Thoracic aorta (tissue), 2 donors: ENCODE measurements at places on chromosomes 4 and X. TPM values are rescaled to one million over a fixed set of nuclear protein-coding genes. Genes with fewer than 3 reads are reported as not detected.
A peak's percentile ranks its signal among the peaks of the same experiment; 100 is the strongest.

GRCh38 chrX:63765712-63766111 lies 19.3 kb downstream of the ARHGEF9 start:
- H3K27me3 ChIP-seq, result no peaks in the 10 kb centered on the region
- no peaks in the 10 kb centered on the region for H3K4me1 ChIP-seq
- no peak for DNase-seq
- no peak overlapping the region for H3K4me3 ChIP-seq
- no peak overlapping the region for H3K27ac ChIP-seq

The PPA2 gene
- 78.4 TPM for total RNA-seq

DNA sequence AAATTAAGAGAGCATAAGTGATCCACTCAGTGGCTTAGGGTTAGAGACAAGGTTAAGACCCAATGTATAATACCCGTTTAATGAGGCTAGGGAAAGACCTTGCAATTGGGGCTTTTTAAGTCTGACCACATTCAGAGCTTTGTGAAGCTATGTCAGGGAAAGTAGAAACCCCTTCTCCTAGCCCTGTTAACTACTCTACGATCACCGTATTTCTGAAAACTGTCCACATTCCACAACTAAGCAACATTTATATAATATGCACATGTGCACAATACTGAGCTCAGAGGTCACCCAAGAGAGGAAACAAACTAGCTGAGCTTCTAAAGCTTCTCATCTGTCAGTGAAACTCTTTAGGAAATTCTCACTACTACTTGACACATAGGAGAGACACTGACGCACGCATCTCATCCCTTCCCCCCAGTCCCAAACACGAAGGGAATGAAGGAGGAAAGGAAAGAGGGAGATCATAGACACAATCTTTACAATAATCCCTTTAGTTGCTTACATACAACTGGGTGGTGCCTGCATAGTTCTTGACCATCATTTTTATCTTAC lies 56.2 kb downstream of the METTL14 start:
- H3K27me3 ChIP-seq, result no peaks in the 10 kb centered on the region
- H3K27ac ChIP-seq, result peak overlapping the region; percentile 45
- H3K36me3 ChIP-seq, result peaks cover 34% of the 10 kb centered on the region
- peak overlapping the region; percentile 49 for H3K4me3 ChIP-seq
- H3K4me1 ChIP-seq, result peaks cover 31% of the 10 kb centered on the region
- DNase-seq, result no peak

The CLDN22 gene
- total RNA-seq, result not detected

DNA sequence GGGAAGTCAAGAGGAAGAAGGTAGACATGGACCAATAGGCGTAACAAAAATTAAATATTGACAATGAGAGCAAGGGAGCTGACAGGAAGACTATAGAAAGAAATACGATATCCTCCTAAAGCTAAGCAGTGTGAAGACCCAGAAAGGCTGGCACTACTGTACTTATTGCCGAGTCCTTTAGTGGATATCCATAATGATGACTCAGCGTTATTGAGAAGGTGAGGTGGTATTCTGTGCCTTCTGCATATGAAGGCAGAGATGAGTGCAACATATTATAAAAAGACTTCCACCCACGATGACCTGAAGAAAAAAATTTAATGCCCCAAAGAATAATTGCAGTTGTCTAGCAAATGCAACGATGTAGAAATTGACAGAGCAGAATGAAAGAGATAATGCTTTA lies 13.0 kb upstream of the MCF2 start:
- no peaks in the 10 kb centered on the region for H3K36me3 ChIP-seq
- H3K4me3 ChIP-seq, result no peak overlapping the region
- no peaks in the 10 kb centered on the region for H3K4me1 ChIP-seq
- no peak overlapping the region for H3K27ac ChIP-seq
- H3K27me3 ChIP-seq, result no peaks in the 10 kb centered on the region

GRCh38 chr4:180675359-180675650 lies 1567.9 kb upstream of the TENM3 start:
- no peaks in the 10 kb centered on the region for H3K4me1 ChIP-seq
- H3K27me3 ChIP-seq, result no peaks in the 10 kb centered on the region
- H3K36me3 ChIP-seq, result no peaks in the 10 kb centered on the region
- H3K4me3 ChIP-seq, result no peak overlapping the region

DNA sequence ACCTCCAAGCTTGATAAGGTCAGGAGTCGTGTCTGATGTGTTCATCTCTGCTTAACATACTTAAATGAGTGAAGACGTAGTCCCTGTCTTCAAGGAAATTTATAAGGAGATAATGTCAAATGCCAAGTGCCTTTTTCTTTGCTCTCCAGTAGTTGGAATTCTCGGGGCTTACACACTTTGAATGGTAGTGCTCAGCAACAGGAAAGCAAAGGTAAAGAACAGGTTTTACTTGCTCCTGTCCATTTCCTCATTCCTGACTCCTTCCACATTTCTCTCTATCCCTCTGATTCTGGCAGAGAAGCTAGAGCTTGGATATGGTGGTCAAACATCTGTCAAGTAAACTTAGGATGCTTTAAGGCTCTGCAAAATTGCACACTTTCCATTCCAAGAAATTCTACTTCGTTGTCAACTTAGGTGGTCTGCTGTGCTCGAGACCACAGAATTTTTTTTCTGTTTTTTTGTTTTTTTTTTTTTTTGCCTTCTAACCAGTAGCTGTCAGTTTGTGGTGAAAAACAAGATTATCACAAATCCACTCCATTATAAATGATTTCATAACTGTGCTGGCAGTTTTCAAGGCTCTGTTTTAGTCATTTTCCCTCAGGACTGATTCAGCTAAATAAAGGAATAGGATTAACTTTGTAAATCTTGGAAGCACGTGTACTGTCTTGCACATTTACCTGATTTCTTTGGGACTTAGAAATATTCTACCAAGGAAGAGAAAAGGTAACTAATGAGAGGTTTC lies 180.8 kb upstream of the ANXA3 start:
- no peak overlapping the region for H3K27ac ChIP-seq
- no peaks in the 10 kb centered on the region for H3K27me3 ChIP-seq
- DNase-seq, result no peak
- no peaks in the 10 kb centered on the region for H3K36me3 ChIP-seq
- no peak overlapping the region for H3K4me3 ChIP-seq

The MAGEB10 gene
- total RNA-seq, result not detected

The RS1 gene
- not detected for total RNA-seq

The MAGEA4 gene
- total RNA-seq, result not detected

The GLOD5 gene
- total RNA-seq, result not detected

The TBX22 gene
- total RNA-seq, result not detected

The RASSF6 gene
- 0.56 TPM for total RNA-seq

The DLG3 gene
- total RNA-seq, result 17.3 TPM

The GPR82 gene
- 0.41 TPM for total RNA-seq

DNA sequence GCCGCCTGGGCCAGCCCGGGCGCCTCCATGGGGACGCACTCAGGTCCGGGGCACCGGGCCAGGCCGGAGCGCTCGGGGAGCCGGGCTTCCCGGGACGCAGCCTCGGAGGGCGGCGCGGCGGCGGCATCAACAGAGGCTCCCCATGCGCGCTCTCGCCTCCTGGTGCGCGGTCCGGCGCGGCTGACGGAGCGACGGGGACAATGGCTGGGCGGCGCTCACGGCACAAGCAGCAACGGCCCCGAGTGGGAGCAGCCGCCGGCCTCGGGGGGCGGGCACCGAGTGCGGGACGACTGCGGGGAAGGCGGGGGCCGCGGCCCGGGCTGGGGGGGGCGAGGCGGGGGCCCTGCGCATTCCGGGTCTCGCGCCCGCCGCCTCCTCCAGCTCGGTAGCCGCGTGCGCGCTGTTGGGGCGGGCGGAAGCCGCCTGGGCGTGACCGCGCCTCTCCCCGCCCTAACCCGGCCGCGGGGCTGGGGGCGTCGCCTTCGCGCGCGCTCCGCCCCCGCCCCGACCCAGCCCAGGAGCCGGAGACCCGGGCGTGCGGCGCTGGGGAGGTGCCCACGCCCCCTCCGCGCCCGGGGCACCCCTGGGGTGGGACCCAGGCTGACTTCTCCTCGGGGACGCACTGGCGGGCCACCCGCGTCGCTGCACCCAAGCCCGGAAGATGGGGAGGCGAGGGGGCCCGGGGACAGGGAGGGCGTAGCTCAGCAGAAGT lies at the start of gene PRKX:
PRKX (minus strand) TSS at position 425 of the 712 bp plus-strand sequence; CDS start at position 29, 396 bp downstream.
- H3K4me1 ChIP-seq, result no peaks in the 10 kb centered on the region
- no peaks in the 10 kb centered on the region for H3K27me3 ChIP-seq
- peak within 1 kb of the TSS; percentile 82 for H3K4me3 ChIP-seq

The FRG2 gene
- not detected for total RNA-seq

GRCh38 chr4:48109413-48110263 lies 24.4 kb downstream of the TXK start:
- no peaks in the 10 kb centered on the region for H3K36me3 ChIP-seq
- no peak overlapping the region for H3K4me3 ChIP-seq
- no peaks in the 10 kb centered on the region for H3K4me1 ChIP-seq
- H3K27me3 ChIP-seq, result no peaks in the 10 kb centered on the region
- no peak overlapping the region for H3K27ac ChIP-seq

DNA sequence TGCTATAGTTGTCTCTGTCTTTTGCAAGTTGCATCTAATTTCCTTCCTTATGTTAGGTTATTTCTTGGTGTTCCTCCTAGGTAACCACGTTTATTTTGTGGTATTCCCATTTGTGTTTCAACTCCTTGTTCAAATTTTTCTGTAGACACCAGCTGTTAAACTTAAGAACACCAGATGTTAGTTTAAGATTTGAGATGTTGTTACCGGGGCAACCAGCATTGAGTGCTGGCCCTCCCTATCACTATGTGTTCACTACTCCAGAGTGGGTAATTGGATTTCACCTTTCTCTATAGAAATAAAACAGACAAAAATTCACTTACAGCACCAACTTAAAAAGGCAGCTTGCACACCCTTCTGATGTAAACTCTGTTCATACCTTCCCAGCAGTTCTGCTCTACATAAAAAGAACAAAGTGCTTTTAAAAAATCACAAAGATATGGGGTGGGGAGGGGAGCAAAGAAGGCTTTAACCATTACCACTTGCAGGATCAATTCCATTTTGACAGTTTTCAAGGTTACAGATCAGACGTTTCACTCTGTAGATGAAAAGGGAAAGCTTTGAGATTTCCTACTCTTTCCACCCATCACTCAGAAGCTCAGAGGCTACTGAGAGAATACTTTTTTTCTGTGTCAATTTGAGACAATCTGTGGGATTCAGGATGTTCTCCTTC lies 82.9 kb downstream of the DKK2 start:
- no peak overlapping the region for H3K4me3 ChIP-seq
- no peak for DNase-seq
- H3K27ac ChIP-seq, result no peak overlapping the region
- H3K27me3 ChIP-seq, result no peaks in the 10 kb centered on the region

GRCh38 chr4:166308647-166309046 lies 435.6 kb downstream of the TLL1 start:
- H3K27me3 ChIP-seq, result no peaks in the 10 kb centered on the region
- H3K4me3 ChIP-seq, result no peak overlapping the region
- no peaks in the 10 kb centered on the region for H3K36me3 ChIP-seq
- no peak overlapping the region for H3K27ac ChIP-seq

DNA sequence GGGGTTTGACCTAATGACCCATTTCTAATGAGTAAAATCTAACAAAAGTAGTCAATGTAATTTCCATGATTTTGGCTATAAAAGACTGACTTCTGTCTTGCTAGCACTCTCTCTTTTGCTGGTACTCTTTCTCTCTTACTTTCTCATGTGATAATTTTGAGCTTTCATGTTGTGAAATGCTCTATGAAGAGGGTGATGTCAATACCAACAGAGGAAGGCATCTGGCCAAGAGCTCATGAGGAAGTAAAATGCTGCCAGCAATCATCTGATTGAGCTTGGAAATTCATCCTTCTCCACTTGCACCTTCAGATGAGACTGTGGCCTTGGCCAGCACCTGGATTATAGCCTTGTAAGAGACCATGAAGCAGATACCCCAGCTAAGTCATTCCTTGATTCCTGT lies 347.7 kb downstream of the HS3ST1 start:
- H3K36me3 ChIP-seq, result no peaks in the 10 kb centered on the region
- no peaks in the 10 kb centered on the region for H3K4me1 ChIP-seq
- no peak overlapping the region for H3K27ac ChIP-seq
- DNase-seq, result no peak
- H3K4me3 ChIP-seq, result no peak overlapping the region

The TRIM2 gene
- total RNA-seq, result 31.7 TPM

DNA sequence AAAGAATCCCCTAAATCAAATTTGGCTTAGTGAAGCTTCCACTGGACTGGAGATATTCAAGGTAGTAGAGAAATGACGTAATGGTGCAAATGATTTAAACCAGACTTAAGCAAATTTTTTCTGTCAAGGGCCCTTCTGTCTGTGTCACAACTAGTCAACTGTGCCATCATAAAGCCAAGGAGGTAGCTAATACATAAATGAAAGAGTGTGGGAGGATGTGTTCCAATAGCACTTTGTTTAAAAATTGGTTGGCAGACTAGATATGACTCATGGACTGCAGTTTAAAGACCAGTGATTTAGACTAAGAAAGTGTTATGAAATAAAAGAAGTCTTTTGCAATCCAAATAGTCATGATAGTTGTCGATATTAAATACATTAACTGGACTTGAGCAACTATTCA lies 24.3 kb upstream of the TEX13C start:
- H3K4me1 ChIP-seq, result no peaks in the 10 kb centered on the region
- DNase-seq, result no peak
- no peak overlapping the region for H3K27ac ChIP-seq
- no peak overlapping the region for H3K4me3 ChIP-seq

DNA sequence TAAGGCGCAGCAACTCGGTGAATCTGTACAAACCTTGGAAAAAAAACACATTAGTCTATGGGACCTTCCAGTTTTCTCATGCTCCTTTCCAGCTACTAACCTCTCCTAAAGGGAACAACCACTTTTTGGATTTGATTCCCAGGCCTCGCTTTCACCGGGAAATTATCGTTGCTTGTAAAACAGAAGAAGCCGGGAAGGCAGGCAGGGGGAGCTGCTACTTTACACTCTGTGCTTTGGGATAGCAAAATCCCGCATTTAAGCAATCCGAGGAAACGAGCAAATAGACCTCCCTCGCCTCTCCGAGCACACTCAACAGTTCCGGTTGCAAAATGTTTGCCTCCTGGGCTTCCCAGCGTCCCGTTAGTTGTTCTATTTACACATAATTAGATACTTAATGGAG lies 1.2 kb downstream of the CD38 start:
- no peak for DNase-seq
- peaks cover 7% of the 10 kb centered on the region for H3K4me1 ChIP-seq
- H3K27me3 ChIP-seq, result no peaks in the 10 kb centered on the region
- no peak overlapping the region for H3K27ac ChIP-seq
- H3K4me3 ChIP-seq, result peak overlapping the region; percentile 73

The SMIM10L2A gene
- total RNA-seq, result 0.14 TPM

The NXF2 gene
- not detected for total RNA-seq

- H3K4me1 ChIP-seq, result no peaks in the 10 kb centered on the region
- no peak overlapping the region for H3K4me3 ChIP-seq
- H3K27me3 ChIP-seq, result no peaks in the 10 kb centered on the region
Measured at GRCh38 chr4:167602157-167602556, 367.9 kb upstream of the SPOCK3 start.

DNA sequence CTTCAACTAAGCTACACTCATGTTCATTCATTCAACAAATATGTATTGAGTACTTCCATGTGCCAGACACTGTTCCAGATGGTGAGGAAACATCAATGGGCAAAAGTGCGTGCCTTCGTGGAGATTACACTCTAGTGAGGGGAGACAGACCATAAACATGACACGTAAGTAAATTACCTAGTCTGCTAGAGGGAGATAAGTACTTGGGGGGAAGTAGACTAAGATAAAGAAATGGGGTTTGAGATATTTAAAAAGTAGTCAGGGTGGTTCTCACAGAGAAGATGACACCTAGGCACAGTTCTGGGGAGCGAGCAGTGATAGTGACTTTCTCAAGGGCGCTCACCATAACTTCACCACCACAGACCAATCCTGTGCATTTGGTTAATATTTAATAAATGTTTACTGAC lies 11.7 kb downstream of the JCHAIN start:
- H3K27ac ChIP-seq, result no peak overlapping the region
- H3K4me3 ChIP-seq, result no peak overlapping the region
- H3K27me3 ChIP-seq, result no peaks in the 10 kb centered on the region
- DNase-seq, result no peak
- H3K4me1 ChIP-seq, result no peaks in the 10 kb centered on the region
- no peaks in the 10 kb centered on the region for H3K36me3 ChIP-seq
